ENCODE measurements at places on chromosomes 3 and 15.

GRCh38 chr3:142945023-142945422 lies 18.5 kb downstream of the PAQR9 start:
- no peak for DNase-seq

- DNase-seq = no peak
Observed at GRCh38 chr15:93107646-93108045, 18.6 kb upstream of the RGMA start.

DNA sequence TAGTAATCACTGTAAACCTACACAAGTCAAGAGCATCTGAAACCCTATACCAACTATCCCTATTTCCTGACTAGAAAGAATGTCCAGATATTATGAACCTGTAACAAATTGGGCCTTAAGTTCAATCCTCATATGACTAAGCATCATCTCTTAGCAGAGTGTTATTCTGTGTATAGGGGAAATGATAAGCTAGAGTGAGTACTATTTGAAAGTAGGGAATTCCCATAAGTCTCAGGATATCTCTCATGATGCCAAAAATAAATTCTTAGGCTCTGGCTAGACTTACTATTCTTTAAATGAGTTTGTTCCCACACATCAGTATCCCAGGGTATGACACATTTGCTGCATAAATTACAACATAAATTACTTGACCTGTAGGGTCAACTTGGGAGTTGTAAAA lies 15.3 kb downstream of the MRPL47 start:
- DNase-seq = no peak

GRCh38 chr3:13080591-13080990 lies 7.4 kb upstream of the IQSEC1 start:
- no peak for DNase-seq

- no peak for DNase-seq
Observed at GRCh38 chr3:118529554-118529953, 505.1 kb downstream of the IGSF11 start.

- DNase-seq = no peak
Observed at GRCh38 chr3:97487587-97487986, 277.0 kb upstream of the ARL6 start.

DNA sequence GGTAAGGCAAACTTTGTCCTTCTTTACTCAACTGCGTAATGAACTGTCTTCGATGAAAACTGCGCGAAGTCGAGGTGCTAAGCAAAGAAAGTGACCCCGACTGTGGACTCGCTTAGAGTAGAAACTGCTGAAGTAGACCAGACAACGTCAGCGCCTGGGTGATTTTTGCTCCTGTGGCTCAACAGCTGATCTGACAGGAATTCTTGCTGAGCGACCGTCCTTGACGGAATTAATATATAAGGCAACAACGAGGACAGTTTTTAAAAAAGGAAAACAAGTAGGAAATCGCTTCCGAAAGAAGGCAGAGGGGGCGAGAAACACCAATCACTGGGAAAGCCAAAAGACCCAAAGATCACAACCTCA lies 541 bp downstream of the RPS27L start:
- no peak for DNase-seq

DNA sequence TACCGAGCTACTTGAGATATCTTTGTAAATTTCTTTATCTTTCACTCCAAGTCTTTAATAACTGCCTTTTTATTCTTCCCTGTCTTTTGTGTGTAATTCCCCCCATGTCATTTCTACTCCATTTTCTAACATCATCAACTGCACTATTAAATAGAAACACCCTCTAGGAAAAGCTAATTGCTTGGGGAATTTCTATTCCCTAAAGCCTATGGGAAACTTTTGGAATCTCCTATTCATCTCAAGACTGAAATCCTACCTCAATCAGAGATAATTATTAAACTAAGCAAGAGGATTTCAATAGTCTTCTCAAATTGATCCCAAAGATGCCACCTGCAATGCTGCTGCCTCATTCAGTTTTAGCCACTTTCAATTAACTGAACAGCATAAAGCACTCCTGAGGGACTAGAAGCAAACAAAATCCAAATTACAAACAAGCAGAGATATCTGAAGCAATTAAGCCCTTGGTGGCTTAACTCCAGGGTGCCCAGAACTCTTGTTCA lies 598.7 kb downstream of the IGSF11 start:
- no peak for DNase-seq

GRCh38 chr15:66838671-66839239 lies 136.7 kb downstream of the SMAD6 start:
- DNase-seq = no peak

GRCh38 chr15:40952301-40952900 lies 870 bp upstream of the CHAC1 start:
- DNase-seq = no peak

GRCh38 chr3:23232016-23232415 lies 28.9 kb downstream of the UBE2E2 start:
- DNase-seq = no peak

DNA sequence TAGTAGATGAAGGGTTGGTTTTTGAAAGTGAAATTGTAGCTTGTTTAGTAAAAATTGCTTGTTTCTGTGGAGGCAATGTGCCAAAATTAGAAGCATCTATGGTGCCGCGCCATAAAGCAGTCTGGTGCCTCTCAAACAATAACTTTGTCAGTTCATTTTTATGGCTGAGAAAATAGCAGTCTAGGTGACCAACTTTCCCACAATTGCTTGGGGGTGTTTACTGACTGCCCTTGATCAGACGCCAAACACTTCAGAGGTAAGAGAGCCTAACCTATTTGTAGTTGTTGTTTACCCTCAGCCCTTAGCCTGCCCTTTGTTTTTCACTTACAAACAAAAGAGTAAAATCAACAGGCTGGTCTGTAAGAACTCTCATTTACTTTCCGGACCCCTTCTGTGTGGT lies 174.5 kb downstream of the FNDC3B start:
- no peak for DNase-seq

GRCh38 chr3:178059119-178059518 lies 477.1 kb upstream of the KCNMB2 start:
- no peak for DNase-seq

All from cortex of kidney (tissue), 1 donor.